A549 treated with dexamethasone at 1 μM for 4 hours (cell line): ENCODE measurements at places on chromosomes 6 and 20. TPM values are rescaled to one million over a fixed set of nuclear protein-coding genes. Genes with fewer than 3 reads are reported as not detected.

Gene HINT3
- total RNA-seq, result 5.2 to 6.5 TPM (median 5.5 TPM) in 5 replicates

Gene RWDD1
- total RNA-seq, result 24.2 to 36.0 TPM (median 34.8 TPM) in 5 replicates

Gene TCF21
- 0.02 to 0.06 TPM (median 0.04 TPM) in 4 of 5 replicates, not detected in the other for total RNA-seq

Gene MAFB
- total RNA-seq, result 0.19 to 0.37 TPM (median 0.28 TPM) in 5 replicates

Gene TFAP2A
- total RNA-seq, result 7.0 to 11.4 TPM (median 10.4 TPM) in 5 replicates

Gene BCAS4
- total RNA-seq, result 26.9 to 30.2 TPM (median 27.1 TPM) in 5 replicates

Gene ENPP5
- not detected in 5 replicates for total RNA-seq

Gene PROCR
- total RNA-seq, result 121 to 148 TPM (median 145 TPM) in 5 replicates

Gene PCMT1
- 87.2 to 97.0 TPM (median 88.6 TPM) in 5 replicates for total RNA-seq

Gene CLDN20
- total RNA-seq, result 0.10 TPM in 1 of 5 replicates, not detected in the others

Gene TRIM10
- total RNA-seq, result 0.04 TPM in 1 of 5 replicates, not detected in the others

Gene GLP1R
- total RNA-seq, result not detected in 5 replicates

Gene IDH3B
- 121 to 137 TPM (median 133 TPM) in 5 replicates for total RNA-seq

Gene SLC35D3
- total RNA-seq, result 0.04 to 0.07 TPM (median 0.06 TPM) in 5 replicates

Gene OXT
- total RNA-seq, result not detected in 5 replicates

Gene CYP39A1
- 0.06 TPM in 1 of 5 replicates, not detected in the others for total RNA-seq

Gene UBE2C
- 220 to 247 TPM (median 230 TPM) in 5 replicates for total RNA-seq

Gene AK9
- total RNA-seq, result 1.1 to 1.4 TPM (median 1.3 TPM) in 5 replicates

Gene CFAP61
- 0.21 to 0.48 TPM (median 0.40 TPM) in 5 replicates for total RNA-seq

Gene TNFRSF6B
- 0.77 to 0.97 TPM (median 0.84 TPM) in 4 of 5 replicates, not detected in the other for total RNA-seq

Gene COL19A1
- not detected in 5 replicates for total RNA-seq
